Stimulated activated CD8-positive, alpha-beta memory T cell treated with anti-CD3 and anti-CD28 coated beads, Interleukin-7, amount 100 ng/mL, for 4 hours (primary cell): ENCODE measurements at places on chromosomes 6 and 20.

DNA sequence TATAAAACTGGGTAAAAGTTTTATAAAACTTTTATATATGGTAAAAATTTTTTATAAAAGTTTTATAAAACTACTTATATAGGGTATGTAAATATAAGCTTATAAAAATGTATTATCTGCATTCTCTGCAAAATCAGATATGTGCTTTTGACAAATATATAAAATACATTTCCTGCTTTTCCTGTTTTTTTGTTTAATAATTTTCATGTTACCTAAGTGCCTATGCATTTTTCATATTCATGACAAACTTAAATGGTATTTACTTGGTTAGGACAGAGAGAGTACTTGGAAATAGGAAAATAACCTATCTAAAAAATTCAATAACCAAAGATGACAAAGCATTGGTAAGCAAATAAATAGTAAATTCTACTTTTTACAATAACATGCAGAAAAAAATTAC is 41.2 kb downstream of the ADGRG6 start:
- DNase-seq, result no peak

- DNase-seq, result no peak
Measured at GRCh38 chr20:4985658-4986057, 15.7 kb downstream of the SLC23A2 start.

DNA sequence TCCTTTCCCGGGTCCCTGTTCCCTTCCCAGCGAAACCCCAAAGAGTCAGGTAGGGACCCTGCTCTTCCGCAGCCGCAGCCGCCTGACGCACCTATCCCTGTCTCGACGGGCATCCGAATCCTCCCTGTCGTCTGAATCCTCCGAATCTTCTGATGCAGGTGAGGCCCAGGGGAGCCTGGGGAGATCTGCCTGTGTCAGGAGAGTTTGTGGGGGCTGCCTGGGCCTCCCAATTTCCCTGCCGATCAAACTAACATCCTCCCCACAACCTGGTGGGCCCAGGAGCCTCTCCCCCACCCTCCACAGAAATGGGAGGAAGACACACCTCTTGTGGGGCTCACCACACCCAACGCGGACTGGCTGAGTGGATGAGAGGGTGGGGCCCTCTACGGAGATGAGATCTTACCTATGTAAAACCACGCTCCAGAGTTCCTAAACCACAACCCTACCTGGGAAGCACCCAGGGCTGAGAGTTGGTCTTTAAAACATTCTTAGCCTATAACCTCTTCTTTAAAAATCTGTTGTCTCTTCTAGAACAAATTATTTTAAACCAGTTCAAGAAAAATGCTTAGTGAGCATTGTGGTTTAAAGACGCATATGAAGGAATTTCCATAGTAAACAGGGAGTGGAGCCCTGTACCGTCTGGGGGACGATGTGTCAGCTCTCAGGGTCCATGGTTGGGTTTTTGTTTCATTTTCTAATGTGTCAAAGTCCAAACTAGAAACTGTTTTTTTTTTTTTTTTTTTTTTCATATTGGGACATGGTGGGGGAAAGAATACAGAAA is 1.7 kb downstream of the CDC25B start:
- no peak for DNase-seq

- DNase-seq, result no peak
Measured at GRCh38 chr20:57071283-57071731, 195.1 kb downstream of the BMP7 start.

GRCh38 chr6:7479801-7480266 is 61.6 kb upstream of the DSP start:
- no peak for DNase-seq
